ENCODE measurements at places on chromosomes 5 and 9. TPM values are rescaled to one million over a fixed set of nuclear protein-coding genes. Genes with fewer than 3 reads are reported as not detected.

DNA sequence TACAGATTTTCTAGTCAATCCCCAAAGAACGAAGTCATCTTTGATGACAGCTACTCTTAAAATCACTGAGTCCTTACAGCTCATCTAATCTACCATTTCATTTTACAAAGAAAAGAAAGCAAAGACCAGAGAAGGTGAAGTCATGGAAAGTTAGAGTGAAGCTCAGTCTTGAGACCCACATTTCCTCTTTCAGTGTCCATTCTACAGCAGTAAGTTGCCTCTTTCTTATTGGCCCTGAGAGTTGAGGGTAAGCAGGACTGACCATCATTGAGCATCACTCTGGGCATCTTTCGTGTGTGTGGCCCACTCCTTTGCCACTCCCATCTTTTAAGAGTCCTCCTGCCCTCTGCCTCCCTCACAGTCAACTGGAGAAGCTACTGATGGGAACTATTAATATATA lies 251.8 kb upstream of the NR4A3 start:
- no peak overlapping the region for H3K4me3 ChIP-seq
- peaks cover 16% of the 10 kb centered on the region for H3K27me3 ChIP-seq
- no peak for DNase-seq
- H3K4me1 ChIP-seq = no peaks in the 10 kb centered on the region
- H3K27ac ChIP-seq = no peak overlapping the region

- no peaks in the 10 kb centered on the region for H3K36me3 ChIP-seq
- H3K4me3 ChIP-seq = no peak overlapping the region
- no peaks in the 10 kb centered on the region for H3K4me1 ChIP-seq
Measured at GRCh38 chr5:171827162-171827561, 41.5 kb downstream of the SMIM23 start.

GRCh38 chr5:172119921-172120688 lies 67.9 kb downstream of the STK10 start:
- H3K27me3 ChIP-seq = no peaks in the 10 kb centered on the region
- no peak overlapping the region for H3K27ac ChIP-seq
- peaks cover 47% of the 10 kb centered on the region for H3K36me3 ChIP-seq
- H3K4me1 ChIP-seq = peaks cover 29% of the 10 kb centered on the region
- no peak overlapping the region for H3K4me3 ChIP-seq
- DNase-seq = no peak

- no peak overlapping the region for H3K27ac ChIP-seq
- no peaks in the 10 kb centered on the region for H3K4me1 ChIP-seq
- no peaks in the 10 kb centered on the region for H3K27me3 ChIP-seq
Measured at GRCh38 chr5:153520137-153520536, 29.7 kb downstream of the GRIA1 start.

- H3K27ac ChIP-seq = no peak overlapping the region
- peaks cover 60% of the 10 kb centered on the region for H3K36me3 ChIP-seq
- no peak for DNase-seq
- no peak overlapping the region for H3K4me3 ChIP-seq
- peaks cover 28% of the 10 kb centered on the region for H3K4me1 ChIP-seq
Measured at GRCh38 chr9:98087420-98088354, 31.2 kb downstream of the NANS start.

Gene SLC46A2
- total RNA-seq = not detected
